Naive B cell (primary cell): ENCODE measurements at places on chromosomes 3 and 15.

GRCh38 chr3:59884409-59884808, 834.6 kb upstream of the CFAP20DC start:
- DNase-seq, result no peak

- DNase-seq, result no peak
Observed at GRCh38 chr15:63856711-63857460, 23.1 kb upstream of the HERC1 start.

- DNase-seq, result no peak
Observed at GRCh38 chr3:116242825-116243224, 202.5 kb downstream of the LSAMP start.

DNA sequence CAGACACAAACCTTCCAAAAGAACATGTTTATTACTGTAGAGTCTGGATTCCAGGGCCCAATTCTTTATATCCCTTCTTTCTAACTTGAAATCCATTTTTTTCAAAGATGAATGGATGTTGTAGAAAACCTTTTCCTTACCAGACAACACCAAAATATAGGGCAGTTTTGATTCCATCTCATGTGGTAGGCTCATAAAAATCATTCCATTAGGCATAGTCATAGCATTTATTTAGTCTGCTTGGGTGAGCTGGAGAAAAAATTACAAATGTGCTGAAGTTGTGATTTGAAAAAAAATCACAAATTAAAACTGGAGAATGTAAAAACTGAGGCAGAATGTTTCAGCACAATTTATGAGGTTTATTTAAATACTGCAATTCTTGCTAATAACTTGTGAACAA, 199.3 kb upstream of the TBC1D5 start:
- DNase-seq, result no peak

- no peak for DNase-seq
Observed at GRCh38 chr15:36175741-36176291, 403.6 kb upstream of the CDIN1 start.

GRCh38 chr15:45441686-45442085, 63.3 kb upstream of the GATM start:
- DNase-seq, result no peak

DNA sequence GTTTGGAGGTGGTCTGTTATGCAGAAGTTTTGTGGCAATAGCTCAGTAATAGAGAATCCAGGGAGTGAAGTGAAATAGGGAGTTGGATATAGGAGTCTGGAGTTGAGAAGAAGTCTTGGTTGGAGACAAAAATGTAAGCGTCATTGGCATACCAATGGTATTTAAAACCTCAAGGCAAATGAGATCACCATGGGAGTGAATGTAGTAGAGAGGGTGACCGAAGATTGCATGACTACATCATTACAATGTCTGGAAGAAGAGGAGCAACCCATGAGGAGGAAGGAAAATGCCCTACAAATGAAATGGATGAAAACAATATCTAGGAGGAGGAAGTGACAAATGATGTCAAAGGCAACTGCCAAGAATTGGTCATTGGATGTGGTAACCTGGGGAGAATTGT, 54.4 kb downstream of the CNTN4 start:
- DNase-seq, result no peak

- no peak for DNase-seq
Observed at GRCh38 chr3:31300456-31301443, 232.0 kb upstream of the STT3B start.

GRCh38 chr3:138950006-138950644, 3.1 kb downstream of the FOXL2NB start:
- DNase-seq, result no peak

- no peak for DNase-seq
Observed at GRCh38 chr3:112806903-112807302, 39.8 kb downstream of the CD200R1L start.

GRCh38 chr3:110393941-110394340, 677.7 kb upstream of the NECTIN3 start:
- DNase-seq, result no peak
